ENCODE measurements at places on chromosomes 5 and 9.

DNA sequence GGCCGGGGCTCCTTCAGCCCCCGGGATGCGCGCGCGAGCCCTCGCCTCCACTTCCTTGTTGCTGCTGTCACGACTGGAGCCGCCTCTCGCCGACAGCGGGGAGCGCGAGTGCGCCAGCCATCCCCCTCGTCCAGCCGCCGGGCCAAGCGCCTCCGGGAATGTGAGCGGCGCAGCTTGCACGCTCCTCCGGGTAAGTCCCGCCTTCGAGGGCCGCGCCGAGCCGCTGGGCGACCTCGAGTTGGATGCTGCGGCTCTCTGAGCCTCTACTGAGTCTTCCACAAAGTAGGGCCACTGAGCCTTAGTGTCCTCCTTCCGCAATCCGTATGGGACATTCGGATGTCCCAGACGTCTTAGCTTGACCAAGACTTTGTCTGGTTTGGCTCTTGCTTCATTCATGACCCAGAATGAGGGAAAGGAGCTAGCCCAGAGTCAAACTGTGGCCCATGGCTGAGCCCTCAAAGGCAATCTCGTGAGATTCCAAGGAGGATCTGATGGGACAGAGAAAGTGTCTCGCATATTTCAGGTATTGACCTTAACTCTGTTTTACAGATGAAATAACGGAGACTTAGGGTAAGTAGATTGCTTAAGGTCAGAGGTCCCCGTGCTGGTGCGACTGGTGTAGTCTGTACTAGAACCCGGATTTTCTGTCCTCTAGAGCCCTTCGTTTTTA, 586 bp downstream of the HMGXB3 start:
- peak; percentile 46 for DNase-seq

GRCh38 chr9:135584371-135584770, 22.8 kb downstream of the PAEP start:
- no peak for DNase-seq

DNA sequence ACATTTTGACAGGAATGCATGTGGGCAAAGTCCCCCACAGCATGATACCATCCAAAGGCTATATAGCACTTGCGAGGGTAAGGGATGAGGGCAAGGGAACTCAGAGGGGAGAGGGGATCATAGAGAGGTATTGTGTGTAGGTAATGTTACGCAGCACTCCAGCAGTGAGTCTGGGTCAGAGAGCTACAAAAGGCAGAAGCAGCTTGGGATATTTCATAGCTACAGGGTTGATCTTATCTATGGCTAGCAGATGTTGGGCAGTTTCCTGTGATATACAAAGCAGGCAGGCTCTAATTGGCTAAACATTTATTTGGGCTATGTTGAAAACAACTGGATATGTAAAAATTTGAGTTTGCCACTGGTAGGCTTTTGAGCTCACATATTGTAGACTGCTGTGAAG, 17.8 kb upstream of the SLCO4C1 start:
- DNase-seq, result no peak

DNA sequence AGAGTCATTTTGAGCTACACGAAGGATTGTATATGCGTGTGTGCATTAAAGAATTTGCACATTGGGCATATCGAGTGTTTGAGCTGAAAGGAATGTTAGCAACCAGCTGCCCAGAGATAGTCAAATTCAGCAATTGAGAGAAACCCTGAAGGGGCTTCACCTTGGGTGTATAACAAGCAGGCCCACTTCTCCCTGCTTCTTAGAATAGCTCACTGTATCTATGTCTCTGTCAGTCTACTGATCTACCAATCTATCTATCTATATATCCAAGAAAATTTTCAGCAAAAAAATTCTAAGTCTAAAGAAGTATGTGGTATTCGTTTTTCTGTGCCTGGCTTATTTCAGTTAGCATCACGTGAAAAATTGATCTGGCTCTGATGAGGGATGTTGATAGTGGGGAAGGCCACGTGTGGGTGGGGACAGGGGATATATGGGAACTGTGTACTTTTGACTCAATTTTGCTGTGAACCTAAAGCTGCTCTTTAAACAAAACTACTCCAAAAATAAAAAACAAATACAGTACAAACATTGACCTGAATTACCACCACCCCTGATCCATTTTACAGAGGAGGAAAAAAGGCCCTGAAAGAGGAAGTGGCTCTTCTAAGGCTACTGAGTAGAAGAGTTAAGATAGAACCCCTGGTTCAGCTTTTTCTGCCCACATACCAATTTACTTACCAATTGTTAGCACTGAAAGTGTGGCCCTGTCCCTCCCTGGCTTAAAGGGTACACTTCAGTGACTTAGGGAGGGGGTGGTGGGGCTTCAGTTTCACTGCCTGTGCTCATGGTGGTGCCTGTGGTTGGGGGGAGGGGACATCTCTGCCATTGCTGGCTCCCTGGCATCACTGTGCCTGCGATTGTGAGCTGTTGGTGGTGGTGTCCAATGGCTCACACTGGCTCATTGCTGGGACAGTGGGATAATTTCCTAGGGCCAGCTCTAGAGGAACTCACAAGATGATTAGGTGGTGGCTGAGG, 141.8 kb downstream of the DOCK2 start:
- DNase-seq, result no peak

DNA sequence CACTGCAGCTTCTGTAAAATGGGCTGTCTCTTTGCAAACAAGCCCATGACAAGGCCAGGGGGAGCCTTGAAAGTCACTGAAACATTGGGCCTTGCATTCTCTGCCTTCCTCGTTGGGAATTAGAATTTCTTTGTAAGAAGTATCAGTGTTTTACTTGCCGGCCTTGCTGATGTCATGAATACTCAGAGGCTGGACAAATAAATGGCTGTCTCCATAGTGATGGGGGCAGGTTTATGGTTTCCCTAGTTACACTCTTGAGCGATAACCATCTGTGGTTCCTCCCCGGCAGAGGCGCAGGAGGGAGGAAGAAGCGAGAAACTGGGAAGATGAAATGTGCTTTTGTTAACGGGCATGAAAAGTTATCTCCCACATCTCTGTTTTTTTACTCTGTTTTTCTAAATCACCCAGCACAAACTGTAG, 272.7 kb upstream of the PANK3 start:
- DNase-seq, result peak; percentile 67

DNA sequence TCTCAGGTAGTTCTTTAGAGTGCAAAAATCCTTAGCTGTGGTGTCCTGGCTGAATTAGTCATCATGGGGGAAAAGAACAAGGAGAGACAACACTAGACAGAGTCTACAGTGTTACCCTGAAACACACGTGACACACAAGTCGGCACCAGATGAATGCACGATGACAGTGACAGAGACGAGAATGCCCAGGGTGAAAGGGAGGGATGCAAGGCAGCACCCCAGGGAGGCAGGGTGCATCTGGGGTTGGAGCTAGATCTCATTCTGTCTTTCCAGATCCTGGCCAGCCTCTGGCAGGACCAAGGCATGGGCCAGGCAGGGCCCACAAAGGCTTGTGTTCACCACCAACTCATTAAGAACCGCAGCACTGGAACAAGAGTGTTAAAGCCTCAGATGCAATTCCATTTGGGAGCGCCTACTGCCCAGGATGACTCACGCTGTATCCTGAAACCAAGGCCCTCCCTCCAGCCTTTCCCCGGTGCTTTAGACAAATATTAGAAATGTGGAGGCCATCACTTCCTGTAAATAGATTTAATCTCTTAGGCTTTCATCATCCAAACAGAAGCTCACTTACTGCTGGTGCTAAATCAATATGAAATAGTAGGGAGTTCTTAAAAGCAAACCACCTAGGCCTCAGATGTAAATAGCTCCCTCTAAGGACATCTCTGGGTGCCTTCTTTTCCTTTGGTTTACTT, 56.1 kb downstream of the IRX2 start:
- no peak for DNase-seq

DNA sequence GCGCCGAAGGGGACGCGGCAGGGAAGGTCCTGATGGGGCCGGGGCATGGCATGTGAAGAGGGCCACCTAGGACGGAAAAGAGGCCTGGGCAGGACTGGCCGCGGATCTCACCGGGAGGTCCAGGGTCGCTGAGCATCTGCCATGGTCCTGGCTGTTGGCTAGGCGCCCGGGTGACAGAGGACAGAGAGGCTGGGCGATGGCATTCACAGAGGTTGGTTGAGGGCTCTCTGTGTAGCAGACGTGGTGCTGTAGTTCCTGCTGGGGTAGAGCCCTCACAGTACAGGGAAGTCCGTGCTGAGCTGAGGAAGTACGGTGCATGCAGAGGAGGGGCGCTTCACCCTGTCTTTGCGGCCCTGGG, 427 bp downstream of the PCYOX1L start:
- no peak for DNase-seq

DNA sequence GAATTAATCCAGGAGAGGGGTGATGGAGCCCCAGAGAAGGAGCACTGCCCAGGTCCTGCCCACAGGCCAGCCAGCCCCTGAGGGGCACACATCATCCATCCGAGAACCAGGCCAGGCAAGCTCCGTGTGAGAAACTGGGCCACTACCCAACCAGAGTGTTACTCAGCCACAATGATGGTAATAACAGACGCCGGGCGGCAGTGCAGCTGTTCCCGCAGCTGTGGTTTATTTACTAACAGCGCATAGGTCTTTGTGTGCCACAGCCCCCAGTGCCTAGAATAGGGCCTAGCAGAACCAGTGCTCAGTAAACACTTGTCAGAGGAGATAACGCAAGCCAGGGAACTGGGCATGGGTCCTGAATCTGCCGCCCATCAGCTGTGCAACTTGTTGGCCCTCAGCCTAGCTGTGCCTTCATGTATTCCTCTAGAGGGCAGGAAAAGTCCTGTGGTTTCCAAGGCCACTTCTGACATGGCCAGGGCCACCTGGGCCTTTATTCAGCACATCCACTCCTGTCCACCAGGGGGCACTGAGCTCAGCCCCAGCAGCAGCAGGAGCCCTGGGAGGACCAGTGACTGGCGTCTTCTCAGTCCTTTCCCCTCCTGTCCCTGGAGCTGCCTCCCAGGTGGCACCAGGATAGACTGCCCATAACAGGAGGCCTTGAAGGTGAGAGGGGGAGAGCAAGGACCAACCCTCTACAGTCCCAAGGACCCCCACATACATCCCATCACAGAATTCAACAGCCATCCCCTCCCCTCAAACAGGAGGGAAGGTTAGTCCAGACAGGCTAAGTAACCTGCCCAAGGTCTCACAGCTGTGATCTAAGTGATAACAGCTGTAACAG, 2.1 kb downstream of the MXD3 start:
- DNase-seq, result peak; percentile 65

DNA sequence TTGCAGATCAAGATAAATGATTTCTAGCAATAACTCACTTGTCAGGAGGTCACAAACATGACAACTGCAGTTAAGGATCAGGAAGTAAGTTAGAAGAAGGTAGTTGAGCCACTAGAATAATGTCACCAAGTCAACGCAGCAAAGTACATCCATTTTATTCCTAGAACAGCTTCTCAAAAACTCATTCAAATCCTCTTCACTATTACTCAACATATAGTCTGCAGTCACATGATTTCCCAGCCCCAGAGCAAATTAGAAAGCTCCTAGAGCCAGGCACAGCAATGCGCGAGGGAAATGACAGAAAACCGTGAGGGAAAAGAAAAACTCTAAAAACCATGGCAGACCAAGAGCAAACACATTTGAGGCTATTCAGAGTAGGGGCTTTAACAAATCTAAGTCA, 49.9 kb upstream of the ZNF622 start:
- no peak for DNase-seq

DNA sequence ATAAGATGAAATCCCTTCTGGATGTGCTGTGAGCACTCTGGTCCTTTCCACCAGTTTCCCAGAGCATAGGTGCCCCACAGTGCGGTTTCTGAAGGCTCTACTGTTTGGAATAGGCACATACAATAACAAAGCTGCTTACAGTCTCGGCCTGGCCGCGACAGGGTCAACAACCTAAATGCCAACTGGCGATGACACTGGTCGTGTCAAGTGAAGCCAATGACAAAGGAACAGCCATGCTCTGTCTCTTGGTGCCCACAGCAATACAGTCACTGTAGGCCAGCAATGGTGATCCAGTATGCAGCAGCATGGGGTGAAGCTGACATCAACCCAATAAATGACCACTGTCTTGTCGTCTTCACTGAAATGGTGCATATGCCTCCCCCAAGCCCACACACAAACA, 47.8 kb upstream of the EQTN start:
- DNase-seq, result no peak

- DNase-seq, result peak; percentile 85
These were observed 9.1 kb downstream of the TYRP1 start for GRCh38 chr9:12702160-12702758.

GRCh38 chr5:107794741-107795140, 124.0 kb upstream of the EFNA5 start:
- DNase-seq, result peak; percentile 22

GRCh38 chr5:137401946-137402345, 97.2 kb downstream of the SPOCK1 start:
- no peak for DNase-seq

GRCh38 chr9:98067184-98067583, 10.7 kb downstream of the NANS start:
- no peak for DNase-seq

DNA sequence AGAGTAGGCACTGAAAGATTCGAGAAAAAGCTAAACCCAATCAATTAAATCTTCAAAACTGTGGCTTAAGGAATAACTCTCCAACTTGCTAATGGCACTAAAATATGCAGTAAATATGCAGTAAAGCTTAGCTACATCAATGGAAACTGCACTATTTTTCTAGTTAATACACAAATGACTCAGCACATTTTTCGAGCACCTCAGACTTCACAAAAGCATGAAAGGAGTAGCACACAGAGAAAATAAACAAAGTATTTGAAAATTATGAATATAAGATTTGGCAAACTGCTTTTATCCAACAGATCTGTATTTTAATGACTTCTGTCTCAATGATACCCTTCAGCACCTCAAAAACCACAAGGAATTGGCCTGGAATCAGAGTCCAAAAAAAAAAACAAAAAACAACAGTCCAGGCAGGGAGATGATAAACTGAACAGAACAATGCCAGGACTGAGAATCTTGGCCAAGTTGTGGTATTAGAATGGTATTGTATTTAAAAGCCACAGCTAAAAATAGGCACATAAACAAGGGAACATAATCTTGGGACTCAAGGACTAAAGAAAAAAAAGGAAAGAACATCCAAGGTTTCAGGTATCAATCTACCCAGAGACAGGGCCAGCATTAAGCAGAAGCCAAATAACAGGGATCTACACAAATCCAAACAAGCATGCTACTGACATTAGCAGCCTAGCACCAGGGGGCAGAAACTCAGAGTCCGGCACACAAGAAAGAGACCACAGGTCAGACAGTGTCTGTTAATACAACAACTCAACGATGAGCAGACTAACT, 21.4 kb downstream of the TMEM245 start:
- peak; percentile 95 for DNase-seq

DNA sequence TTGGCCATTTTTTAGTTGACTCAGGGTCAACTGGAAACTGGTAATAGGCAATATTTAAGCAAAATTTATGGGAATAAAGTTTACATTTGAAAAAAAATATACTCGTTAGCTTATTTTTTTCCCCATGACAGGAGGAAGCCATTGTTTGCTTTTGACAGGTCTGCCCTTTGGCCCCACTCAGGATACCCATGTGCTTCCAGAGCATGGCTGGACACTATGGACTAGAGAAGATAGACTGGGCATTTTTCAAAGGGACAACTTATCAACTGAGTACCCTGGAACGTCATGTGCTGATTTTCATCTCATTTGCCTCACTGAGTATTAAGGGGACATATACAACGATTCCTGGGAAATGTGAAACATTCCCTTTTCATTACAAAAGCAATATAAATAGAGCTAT, 83.1 kb upstream of the SMIM32 start:
- no peak for DNase-seq

GRCh38 chr5:39015743-39016586, 58.2 kb downstream of the RICTOR start:
- DNase-seq, result peak; percentile 79

All from fibroblast of the aortic adventitia (primary cell).